ENCODE measurements at places on chromosomes 16 and 17.

- DNase-seq, result no peak
Observed at GRCh38 chr16:87654826-87655225, 52.5 kb downstream of the JPH3 start.

GRCh38 chr17:55354941-55355340 is 66.7 kb downstream of the MMD start:
- DNase-seq, result no peak

GRCh38 chr17:74369665-74370490 is 2.6 kb downstream of the GPR142 start:
- no peak for DNase-seq

DNA sequence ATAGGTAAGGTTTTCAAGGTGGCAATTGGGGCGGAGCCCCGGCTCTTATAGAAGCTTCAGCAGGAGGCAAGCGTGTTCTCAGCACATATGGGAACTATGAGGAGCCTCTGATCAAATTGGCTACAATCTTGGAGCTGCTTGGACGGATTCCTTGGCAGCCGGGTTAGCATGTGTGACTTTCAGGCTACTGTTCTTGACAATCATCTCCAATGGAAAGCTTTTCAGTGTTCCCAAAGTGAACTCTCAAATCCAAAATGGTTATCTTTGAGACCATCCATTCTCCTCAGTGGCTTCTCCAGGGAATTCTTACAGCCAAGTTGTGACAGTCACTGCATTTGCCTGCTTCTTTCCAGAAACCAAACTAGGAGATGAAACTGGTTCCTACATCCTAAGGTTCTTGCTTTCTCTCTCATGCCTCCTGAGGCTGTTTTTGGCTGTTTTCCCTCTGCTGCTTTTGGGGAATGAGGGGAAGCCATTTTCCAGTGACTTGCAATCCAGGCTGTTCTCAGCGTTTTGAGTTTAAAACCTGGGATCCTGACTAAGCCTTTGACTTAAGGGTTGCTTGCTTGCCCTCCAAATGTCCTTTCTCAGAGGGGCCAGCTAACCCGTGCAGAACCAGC is 10.9 kb downstream of the HAS3 start:
- DNase-seq, result no peak

DNA sequence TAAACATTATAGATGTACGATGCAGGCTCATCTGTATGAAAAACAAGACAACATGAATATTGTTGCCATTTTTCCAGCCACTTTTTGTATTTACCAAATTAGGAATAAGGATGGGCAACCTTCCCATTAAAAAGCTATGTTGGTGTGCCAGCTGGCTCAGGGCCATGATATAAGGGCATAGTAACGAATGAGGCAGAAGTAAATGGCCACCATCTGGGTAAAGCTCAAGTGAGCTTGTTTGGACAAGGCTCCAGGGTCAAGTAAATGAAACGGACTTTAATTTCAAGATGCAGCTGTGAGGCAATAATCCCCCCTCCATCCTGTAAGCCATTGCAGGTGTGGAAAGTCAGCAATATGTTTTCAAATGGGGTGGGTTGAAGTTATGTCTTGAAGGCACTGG is 930.9 kb upstream of the CDH8 start:
- DNase-seq, result no peak

GRCh38 chr17:59372138-59372751 is 40.8 kb downstream of the YPEL2 start:
- DNase-seq, result no peak

DNA sequence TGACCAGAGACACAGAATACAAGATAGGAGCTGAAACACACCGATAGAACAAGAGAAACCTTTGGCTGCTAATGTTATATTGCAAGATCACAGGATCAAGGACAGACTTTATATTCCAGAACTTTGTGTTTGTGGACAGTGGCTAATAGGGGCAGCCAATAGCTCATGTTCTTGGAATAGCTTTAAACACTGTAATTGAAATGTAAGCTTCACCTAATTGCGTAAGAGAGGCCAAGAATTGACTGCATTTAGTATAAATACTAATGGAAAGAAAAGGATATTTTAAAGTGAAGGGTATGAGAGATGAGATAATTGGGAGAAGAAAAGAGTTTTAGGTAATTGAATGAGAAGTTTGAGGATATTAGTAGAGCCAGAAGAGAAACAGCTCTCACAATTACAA is 758.8 kb downstream of the CDH11 start:
- DNase-seq, result no peak

DNA sequence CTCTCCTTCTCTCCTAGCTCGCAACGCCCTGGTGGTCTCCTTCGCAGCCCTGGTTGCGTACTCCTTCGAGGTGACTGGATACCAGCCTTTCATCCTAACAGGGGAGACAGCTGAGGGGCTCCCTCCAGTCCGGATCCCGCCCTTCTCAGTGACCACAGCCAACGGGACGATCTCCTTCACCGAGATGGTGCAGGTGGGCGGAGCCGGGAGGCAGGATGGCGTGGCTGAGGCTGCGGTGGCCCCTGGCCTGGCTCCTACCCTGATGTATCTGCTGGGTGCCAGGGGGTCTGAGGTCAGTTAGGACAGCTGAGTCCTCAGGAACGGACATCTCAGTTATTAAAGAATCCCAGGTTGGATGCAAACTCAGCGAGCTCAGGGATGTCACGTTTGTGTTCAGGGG is 16.7 kb downstream of the SLC26A11 start:
- no peak for DNase-seq

DNA sequence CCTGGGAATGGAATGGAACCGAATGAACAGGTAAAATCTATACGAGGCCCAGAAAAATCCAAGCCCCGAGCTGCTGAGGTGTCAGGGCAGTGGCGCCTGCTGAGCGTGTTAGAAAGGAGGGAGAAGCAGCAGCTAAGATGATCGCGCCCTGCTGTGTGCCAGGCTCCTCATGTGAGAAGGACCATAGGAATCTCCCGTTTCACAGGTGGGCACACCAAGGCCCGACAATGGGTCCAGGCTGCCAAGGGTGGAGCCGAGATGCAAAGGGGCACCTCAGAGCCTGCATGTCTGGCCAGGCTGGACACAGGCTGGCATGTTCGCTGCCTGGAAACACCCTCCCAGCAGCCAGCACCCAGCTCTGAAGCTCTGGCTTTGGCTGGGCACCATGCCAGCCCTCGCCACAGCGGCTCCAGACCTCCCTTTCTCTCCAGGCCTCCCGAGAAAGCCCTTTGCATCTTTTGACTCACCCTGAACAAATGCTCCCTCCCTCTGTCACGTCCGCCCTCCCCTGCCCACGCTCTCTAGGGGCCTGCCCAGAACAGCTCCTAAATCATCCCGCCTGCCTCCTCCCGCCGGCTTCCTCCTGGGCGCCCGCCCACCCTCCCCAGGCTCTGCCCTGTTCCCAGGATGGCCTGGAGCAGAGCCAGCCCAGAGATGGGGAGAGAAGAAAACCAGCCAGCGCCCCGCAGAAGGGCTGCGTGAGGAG is 217.8 kb upstream of the GSE1 start:
- DNase-seq, result no peak

GRCh38 chr16:4060009-4060408 is 56.2 kb downstream of the ADCY9 start:
- DNase-seq, result no peak

GRCh38 chr16:82083710-82084353 is 48.8 kb downstream of the HSD17B2 start:
- no peak for DNase-seq

GRCh38 chr17:4810696-4811290 is 3.8 kb downstream of the PLD2 start:
- no peak for DNase-seq

DNA sequence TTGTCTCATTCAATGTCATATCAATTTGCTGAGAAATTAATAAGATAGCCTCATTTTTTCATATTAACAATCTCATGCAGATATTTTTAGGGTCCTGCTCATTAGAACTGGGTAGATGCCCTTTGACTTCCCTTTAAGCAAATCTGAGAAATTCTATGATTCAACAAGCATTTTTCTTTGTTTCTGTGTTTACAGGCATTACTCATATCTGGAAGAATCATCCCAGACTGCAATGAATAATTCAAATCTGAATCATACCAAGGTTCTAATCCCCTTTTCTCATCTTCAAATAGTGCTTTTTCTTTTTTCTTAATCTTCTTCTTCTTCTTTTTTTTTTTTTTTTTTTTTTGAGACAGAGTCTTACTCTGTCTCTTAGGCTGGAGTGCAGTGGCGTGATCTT is 69.2 kb upstream of the KIFC3 start:
- no peak for DNase-seq

DNA sequence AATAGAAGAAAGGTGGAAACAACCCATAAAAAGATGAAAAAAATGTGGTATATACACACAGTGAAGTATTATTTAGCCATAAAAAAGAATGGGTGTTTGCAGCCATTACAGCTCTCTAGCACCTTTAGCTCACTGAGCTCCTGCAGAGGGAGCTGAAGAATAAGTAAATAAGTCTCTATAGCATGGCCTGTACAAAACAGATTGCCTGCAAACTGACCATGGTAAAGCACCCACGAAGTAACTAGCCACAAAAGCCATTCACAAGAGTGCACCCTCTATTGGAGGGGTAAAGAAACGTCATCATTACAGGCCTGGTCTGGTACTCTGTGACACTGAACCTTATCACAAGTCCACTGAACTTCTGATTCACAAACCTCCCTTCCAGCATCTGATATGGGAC is 76.3 kb downstream of the USP32 start:
- no peak for DNase-seq

- DNase-seq, result no peak
Observed at GRCh38 chr17:20989991-20990855, 52.6 kb downstream of the USP22 start.

GRCh38 chr17:46037722-46038255 is 38.7 kb downstream of the STH start:
- no peak for DNase-seq
